Activated CD8-positive, alpha-beta memory T cell treated with anti-CD3 and anti-CD28 coated beads, Interleukin-2, amount 10 ng/mL, durations not matched to agents 7 days and 5 days (primary cell): ENCODE measurements at places on chromosomes 5 and 9. TPM values are rescaled to one million over a fixed set of nuclear protein-coding genes. Genes with fewer than 3 reads are reported as not detected.

GRCh38 chr9:105338308-105338707 is 93.9 kb downstream of the SLC44A1 start:
- H3K36me3 ChIP-seq: no peaks in the 10 kb centered on the region
- H3K4me3 ChIP-seq: no peak overlapping the region
- peaks cover 19% of the 10 kb centered on the region for H3K4me1 ChIP-seq
- no peaks in the 10 kb centered on the region for H3K27me3 ChIP-seq
- no peak for DNase-seq
- no peak overlapping the region for H3K27ac ChIP-seq

GRCh38 chr5:43017428-43017815 is 22.7 kb downstream of the ANXA2R start:
- H3K27ac ChIP-seq: peak overlapping the region; percentile 100
- peaks cover 1% of the 10 kb centered on the region for H3K36me3 ChIP-seq
- H3K27me3 ChIP-seq: no peaks in the 10 kb centered on the region
- H3K4me3 ChIP-seq: peak overlapping the region; percentile 96

DNA sequence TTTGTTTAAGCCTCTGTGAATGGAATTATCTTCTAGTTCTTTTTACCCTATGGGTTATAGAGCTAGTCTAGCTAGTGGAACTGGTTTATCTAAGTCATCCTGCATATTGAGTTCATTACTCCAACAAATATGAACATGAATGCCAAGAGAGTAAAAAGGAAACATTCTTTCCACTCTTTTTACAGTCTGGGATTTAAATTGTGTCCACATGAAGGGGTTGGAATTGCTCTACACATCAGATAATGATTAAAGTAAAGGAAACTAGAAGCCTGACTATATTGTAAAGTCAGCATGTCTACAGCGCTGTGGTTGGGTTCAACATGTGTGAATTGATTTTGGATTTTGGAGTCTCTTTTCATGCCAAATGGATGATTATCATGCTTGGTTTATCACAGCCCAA is 173.1 kb downstream of the CCDC171 start:
- H3K36me3 ChIP-seq: no peaks in the 10 kb centered on the region
- no peaks in the 10 kb centered on the region for H3K27me3 ChIP-seq
- DNase-seq: no peak

GRCh38 chr5:20360263-20360662 is 372.3 kb upstream of the CDH18 start:
- no peaks in the 10 kb centered on the region for H3K36me3 ChIP-seq
- H3K27ac ChIP-seq: no peak overlapping the region
- no peaks in the 10 kb centered on the region for H3K4me1 ChIP-seq
- DNase-seq: no peak
- H3K27me3 ChIP-seq: no peaks in the 10 kb centered on the region
- no peak overlapping the region for H3K4me3 ChIP-seq

AGXT2 gene
- not detected for total RNA-seq

TAL2 gene
- total RNA-seq: not detected

DNA sequence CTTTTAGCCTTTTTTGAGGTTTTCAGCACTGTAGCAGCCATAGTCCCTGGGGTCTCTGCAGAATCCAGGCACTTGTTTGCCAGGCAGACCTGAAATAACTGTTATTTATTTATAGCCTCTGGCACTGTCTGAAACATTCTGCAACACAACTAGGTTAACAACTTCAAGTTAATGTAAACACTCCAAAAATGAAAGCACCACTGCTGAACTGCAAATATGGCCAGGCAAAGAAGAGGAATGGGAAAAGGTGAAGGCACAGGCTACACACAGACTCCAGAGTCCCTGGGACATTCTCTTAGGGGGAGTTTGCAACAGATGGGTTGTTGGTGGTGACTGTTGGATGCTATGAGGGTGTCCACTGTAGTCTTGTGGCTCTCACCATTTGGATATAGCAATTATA is 369.0 kb downstream of the MAT2B start:
- H3K36me3 ChIP-seq: no peaks in the 10 kb centered on the region
- no peaks in the 10 kb centered on the region for H3K27me3 ChIP-seq
- no peak overlapping the region for H3K4me3 ChIP-seq
- no peaks in the 10 kb centered on the region for H3K4me1 ChIP-seq
- no peak overlapping the region for H3K27ac ChIP-seq

GRCh38 chr9:105608721-105609598 is 51.0 kb downstream of the FKTN start:
- no peak overlapping the region for H3K4me3 ChIP-seq
- H3K27me3 ChIP-seq: no peaks in the 10 kb centered on the region
- H3K36me3 ChIP-seq: peaks cover 9% of the 10 kb centered on the region
- H3K4me1 ChIP-seq: no peaks in the 10 kb centered on the region
- no peak overlapping the region for H3K27ac ChIP-seq

- H3K36me3 ChIP-seq: peaks cover 30% of the 10 kb centered on the region
- H3K4me3 ChIP-seq: peak overlapping the region; percentile 91
- H3K4me1 ChIP-seq: peaks cover 45% of the 10 kb centered on the region
- DNase-seq: no peak
These were observed 1.3 kb upstream of the SMC5 start for GRCh38 chr9:70257502-70257901.
